ENCODE measurements at places on chromosomes 2 and 18. TPM values are rescaled to one million over a fixed set of nuclear protein-coding genes. Genes with fewer than 3 reads are reported as not detected.

Gene RBM43
- total RNA-seq = 5.2 TPM

Gene SLC30A3
- 0.24 TPM for total RNA-seq

Gene TUBA3E
- total RNA-seq = not detected

DNA sequence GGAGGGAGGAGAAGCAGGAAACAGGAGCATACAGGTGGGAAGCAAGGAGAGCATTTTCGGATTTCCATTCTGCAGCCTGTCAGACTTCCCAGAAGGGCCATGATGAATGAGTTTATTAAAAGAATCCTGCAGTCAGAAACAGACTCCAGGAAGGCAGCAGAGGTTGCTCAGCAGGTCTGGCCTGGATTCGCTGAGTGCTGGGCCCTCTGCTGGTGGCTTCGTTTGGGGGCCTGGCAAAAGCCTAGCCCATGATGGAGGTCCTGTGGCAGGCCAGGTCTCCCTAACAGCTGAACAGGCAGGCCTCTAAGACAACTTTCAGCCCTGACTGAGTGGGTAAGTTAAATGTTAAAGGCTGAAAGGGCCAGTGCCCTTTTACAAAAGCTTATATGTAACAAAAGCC lies 108.2 kb upstream of the CAPN13 start:
- DNase-seq = peak; percentile 66

Gene GPR39
- 24.1 TPM for total RNA-seq

DNA sequence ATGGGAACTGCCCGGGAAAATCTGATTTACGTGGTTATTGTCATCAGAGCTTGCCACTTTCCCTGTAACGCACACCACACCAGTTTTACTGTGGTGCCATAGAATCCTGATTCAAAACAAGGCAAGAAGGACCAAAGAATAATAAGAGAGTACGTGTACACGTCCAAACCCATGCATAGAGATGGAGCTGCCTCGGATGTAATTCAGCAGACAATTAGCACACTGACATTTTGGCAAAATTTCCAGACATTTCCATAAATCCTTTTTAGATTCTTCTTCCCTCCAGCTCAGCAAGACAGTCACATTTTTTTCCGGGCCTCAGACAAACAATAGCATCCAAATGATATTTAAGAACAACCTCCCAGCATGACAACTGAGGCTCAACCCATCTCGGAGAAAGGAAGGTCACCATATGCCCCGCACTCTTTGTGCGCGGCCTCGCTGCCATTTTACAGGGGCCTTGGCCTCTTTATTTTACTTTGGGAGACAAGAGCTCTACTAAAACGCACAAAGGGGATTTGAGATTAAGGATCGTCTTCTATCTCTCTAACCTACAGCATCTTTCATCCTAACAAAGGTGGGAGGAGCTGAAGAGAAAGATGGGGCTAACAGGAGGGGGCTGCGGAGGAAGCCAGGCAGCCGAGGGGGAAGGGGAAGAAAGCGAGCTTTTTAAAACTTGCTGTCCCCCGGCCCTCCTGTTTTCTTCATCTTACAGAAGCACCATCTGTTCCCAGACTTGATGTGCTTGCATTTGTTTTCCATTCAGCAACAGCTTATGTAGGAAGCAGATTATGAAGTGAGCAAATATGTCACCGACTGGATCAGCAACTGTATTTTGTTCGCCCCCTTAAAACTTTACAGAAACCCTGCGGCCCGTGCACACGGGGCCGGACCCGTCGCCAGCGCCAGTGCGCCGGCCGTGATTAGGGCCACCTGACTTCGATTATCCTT lies 61.0 kb downstream of the CDCA7 start:
- DNase-seq = no peak

- no peak for DNase-seq
Observed at GRCh38 chr2:67560771-67561456, 163.8 kb downstream of the ETAA1 start.

DNA sequence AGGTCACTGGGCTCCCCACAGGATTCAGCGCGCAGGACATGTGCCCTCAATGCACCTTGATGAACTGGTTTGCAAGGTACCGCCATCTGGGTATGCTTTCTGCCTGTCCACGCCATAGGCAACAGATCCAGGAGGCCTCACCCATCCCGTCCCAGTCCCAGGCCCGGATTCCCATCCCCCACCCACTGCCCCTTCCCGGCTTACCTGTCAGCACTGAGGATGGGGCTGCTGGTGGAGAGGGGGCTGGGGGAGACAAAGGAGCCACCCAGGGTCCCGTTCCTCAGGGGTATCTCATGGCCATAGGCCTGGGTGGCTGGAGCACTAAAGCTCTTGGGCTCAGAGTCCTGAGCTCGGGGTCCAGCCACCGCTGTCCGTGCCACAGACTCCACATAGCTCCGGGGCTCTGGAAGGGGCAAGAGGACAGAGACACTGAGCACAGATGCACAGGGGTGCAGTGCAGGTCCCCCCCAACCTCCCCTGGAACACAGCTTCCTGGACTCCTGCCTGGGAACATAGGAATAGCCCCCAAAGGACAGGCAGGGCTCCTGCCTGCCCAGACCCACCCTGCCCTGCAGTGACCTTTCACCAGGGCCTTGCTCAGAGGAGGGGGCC lies 181.2 kb downstream of the TNS1 start:
- no peak for DNase-seq

GRCh38 chr2:9297156-9297555 lies 90.5 kb downstream of the ASAP2 start:
- no peak for DNase-seq

GRCh38 chr18:55839343-55839742 lies 251.4 kb upstream of the TCF4 start:
- no peak for DNase-seq

- no peak for DNase-seq
Observed at GRCh38 chr18:59029663-59030429, 109.8 kb upstream of the SEC11C start.

Gene PHOSPHO2
- total RNA-seq = 12.7 TPM

DNA sequence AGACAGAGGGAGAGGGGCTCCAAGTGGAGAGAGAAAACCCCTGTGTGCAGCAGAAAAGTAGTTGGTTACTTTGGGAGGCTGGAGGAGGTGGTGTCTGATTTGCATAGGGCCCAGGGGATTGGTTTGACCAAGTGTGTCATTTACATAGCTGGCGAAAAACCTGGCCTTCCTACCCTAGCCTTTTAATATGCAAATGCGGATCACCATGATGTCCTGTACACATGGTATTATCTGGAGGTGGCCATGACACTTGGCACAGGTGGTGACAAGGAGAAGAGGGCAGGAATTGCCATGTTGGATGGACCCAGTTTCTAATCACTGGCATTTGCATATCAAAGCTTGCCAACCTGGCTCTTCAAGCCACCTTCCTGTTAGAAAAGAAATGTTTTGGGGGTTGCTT lies 120.8 kb upstream of the CHAC2 start:
- no peak for DNase-seq

- DNase-seq = no peak
Observed at GRCh38 chr2:67500541-67500940, 103.4 kb downstream of the ETAA1 start.

GRCh38 chr2:171293661-171294060 lies 133.0 kb upstream of the TLK1 start:
- no peak for DNase-seq

Gene SLC35F6
- 36.9 TPM for total RNA-seq

Gene DCC
- not detected for total RNA-seq

- no peak for DNase-seq
Observed at GRCh38 chr2:183179156-183179555, 54.9 kb downstream of the NUP35 start.

DNA sequence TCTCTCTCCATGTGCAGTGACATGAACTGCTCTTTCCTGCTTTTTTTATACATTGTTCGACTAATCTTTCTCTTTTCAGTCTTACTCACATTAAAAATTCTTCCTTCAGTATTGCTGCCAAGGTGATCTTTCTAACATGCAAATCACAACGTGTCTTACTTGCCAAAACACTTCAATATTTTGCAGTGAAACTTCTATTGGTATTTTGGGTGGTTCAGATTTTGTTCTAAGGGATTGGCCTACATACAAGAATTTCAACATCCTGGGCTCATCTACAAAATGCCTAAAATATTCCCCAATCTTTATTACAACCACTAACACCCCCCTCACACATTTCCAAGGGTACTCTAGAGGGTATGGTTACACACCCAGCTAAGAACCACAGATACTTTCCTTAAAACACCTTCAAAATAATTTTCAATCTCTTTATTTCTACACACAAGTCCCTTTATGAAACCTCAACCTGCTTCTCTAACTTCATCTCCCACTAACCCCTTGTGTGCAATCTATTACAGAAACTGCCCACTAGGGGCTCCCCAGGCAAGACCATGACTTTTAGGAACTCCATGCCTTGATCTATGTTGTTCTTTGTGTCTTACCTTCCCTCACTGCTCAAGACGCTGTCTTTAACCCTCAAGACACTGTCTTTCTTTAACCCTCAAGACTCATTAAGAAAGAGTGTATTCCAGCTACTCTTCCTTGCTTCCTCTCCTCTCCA lies 50.9 kb downstream of the COL3A1 start:
- no peak for DNase-seq

GRCh38 chr2:207688597-207688996 lies 22.8 kb upstream of the CCNYL1 start:
- no peak for DNase-seq

DNA sequence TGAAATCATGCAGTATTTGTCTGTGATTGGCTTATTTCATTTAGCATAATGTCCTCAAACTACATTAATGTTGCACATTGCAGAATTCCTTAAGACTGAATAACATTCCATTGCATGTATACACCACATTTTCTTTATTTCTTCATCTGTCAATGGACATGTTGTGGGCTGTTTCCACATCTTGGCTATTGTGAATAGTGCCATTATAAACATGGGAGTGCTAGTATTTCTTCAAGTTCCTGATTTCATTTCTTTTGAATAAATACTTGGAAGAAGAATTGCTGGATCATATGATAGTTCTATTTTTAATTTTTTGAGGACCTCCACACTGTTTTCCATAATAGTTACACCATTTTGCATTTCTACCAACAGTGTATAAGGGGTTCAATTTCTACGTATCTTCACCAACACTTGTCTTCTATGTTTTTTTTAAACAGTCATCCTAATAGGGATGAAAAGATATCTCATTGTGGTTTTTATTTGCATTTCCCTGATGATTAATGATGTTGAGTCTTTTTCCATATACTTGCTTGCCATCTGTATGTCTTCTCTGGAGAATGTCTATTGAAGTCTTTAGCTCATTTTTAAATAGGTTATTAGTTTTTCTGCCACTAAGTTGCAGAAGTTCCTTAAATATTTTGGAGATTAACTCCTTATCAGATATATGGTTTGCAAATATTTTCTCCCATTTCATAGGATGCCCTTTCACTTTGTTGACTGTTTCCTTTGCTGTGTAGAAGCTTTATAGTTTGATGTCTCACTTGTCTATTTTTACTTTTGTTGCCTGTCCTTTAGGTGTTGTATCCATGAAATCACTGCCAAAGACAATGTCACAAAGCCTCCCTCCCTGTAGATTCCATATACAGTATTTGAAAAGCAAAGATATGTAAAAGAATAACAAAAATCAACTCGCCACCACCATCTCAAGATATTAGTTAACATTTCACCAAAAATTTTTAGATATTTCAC lies 14.6 kb downstream of the FBXO11 start:
- no peak for DNase-seq

Gene UGT1A10
- 120 TPM for total RNA-seq

Gene TUBB8B
- total RNA-seq = 0.35 TPM

Gene SPP2
- total RNA-seq = not detected

Gene LNPK
- 31.1 TPM for total RNA-seq

GRCh38 chr2:171400395-171400794 lies 33.4 kb downstream of the METTL8 start:
- DNase-seq = no peak

Gene CTLA4
- total RNA-seq = not detected

DNA sequence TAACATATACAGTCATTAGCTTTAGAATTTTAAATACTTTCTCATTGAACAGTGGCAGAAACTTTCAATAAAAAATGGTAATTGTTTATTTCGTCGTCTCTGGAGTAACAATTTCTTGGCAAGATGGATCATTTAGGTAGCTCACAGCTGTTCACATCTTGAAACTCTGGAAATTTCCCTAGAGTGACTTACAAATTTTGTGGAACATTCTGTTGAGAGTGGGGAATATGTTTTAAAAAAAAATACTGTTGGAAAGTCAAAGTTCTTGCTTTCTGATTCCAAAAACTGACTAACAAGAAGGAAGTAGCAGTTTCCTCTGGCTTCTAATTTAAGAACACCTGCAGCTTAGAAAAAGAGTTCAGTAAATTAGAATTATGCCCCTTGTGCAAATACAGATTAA lies 11.2 kb upstream of the CALCRL start:
- DNase-seq = no peak

- no peak for DNase-seq
Observed at GRCh38 chr2:146931109-146931508, 913.7 kb upstream of the ACVR2A start.

DNA sequence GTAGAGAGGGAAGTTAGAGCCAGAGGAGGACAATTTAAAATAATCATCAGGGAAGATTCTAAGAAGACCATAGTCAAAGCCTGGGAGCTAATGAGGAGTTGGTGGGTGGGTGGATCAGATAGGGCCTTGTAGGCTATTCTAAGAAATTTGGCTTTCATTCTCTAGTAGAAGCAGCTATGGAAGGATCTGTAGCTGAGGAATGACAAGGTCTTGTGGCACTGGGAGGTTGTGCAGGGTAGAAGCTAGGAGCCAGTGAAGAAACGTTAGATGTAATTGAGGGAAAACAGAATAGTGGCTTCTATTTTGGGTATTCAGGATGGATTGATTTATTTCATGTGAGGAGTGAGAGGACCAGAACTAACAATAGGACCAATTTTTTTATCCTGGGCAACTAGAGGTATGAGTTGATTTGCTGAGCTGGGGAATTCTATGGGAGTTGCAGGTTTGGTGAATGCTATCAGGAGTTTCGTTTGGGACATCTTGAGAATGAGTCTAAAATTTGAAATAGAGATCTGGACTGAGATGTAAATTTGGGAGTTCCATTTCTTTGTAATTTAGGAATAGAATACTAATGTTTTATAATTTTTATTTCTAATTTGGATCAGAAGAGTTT lies 371.9 kb downstream of the PARD3B start:
- DNase-seq = no peak

Gene AP1S3
- total RNA-seq = 108 TPM

All from Calu3 (cell line).